ENCODE measurements at places on chromosomes 6 and 20.

- DNase-seq, result no peak
Measured at GRCh38 chr6:89269252-89269651, 45.8 kb downstream of the GABRR2 start.

- DNase-seq, result peak; percentile 33
Measured at GRCh38 chr6:32852018-32852843, 1.3 kb downstream of the TAP1 start.

GRCh38 chr6:119533603-119534279 lies 184.2 kb upstream of the MAN1A1 start:
- no peak for DNase-seq

DNA sequence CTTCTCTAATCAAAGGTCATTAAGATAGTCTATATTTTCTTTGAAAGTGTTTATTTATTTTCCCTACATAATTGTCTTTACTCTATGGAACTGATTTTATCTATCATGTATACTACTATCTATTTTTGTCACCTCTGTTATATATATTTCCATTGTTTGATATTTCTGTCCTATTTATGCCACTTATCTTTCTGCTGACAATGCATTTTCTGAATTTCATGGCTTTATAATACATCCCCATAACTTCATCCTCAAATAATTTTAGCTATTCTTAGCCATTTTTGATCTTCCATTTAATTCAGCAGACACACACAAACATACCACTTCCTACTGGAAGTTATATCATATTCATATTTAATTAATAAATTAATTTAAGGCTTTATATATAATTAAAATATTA lies 123.7 kb downstream of the EPHA7 start:
- DNase-seq, result no peak

DNA sequence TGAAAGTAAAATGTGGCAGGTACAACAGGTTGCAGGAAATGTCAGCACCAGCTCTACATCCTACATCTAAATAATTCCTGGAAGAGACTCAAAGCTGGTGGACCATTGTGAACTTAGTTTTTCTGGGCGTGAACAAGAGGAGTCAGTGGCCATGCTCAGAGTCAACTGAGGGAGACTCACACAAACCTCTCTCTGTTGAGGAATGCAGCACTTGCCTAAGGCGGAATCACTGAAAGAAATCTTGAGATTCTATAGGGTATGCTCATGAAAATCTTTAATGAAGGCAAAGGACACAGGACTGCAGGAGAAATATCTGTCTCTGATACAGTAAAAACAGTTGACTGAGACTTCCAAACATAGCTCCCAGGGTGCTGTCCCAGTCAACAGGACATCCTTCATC lies 22.5 kb downstream of the SLC17A4 start:
- DNase-seq, result no peak

GRCh38 chr6:166850677-166851076 lies 105.7 kb downstream of the RNASET2 start:
- DNase-seq, result no peak

DNA sequence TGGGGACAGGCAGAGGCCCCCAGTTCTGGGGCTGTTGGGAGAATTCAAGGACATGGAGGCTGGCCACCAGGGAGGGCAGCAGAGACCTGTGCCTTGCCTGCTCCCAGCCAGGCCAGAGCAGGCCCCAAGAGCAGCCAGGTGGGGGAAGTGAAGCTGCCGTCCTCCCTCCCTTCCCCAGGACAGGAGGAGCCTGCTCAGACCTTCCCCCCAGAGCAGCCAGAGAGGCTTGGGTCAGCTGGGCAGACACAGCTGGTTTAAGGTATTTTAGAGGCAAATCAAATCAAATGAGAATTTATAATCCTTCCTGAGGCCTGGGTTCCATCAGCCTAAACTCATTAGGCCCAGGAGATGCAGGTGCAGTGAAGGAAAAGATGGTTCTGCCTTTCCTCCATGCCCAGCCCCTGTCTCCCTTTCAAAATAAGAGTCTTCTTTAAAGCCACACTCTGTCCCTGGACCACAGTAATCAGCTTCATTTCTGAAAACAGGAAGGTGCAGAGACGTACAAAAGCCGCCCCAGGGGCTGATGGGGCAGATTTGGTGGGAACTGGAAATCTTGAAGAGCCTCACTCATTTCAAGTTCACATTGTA lies 21.7 kb downstream of the BMP7 start:
- DNase-seq, result no peak

DNA sequence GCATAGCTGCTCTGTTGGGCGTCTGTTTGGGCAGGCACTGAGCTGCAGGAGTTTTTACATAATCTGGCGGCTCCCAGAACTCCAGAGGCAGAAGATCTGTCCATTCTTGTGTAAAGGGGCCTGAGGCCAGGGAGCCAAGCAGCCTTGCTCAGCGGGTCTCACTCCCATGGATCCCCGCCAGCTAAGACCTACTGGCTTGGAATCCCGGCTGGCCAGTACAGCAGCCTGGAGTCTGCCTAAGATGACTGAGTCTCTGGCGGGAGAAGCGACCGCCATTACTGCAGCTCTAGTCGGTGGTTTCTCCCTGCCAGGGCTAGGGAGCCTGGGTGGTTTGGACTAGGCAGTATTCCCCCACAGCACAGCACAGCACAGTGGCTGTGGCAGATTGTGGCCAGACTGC lies 268.4 kb upstream of the SYNCRIP start:
- no peak for DNase-seq

GRCh38 chr6:1716868-1717267 lies 107.2 kb downstream of the FOXC1 start:
- no peak for DNase-seq

GRCh38 chr6:153023977-153024708 lies 21.6 kb upstream of the MTRF1L start:
- peak; percentile 71 for DNase-seq

Measured in CD4-positive, alpha-beta T cell treated with Interleukin-4 for 1 hour (primary cell).